ENCODE measurements at places on chromosomes 11 and 22.

GRCh38 chr11:19868871-19869270, 156.2 kb downstream of the NAV2 start:
- DNase-seq, result no peak

DNA sequence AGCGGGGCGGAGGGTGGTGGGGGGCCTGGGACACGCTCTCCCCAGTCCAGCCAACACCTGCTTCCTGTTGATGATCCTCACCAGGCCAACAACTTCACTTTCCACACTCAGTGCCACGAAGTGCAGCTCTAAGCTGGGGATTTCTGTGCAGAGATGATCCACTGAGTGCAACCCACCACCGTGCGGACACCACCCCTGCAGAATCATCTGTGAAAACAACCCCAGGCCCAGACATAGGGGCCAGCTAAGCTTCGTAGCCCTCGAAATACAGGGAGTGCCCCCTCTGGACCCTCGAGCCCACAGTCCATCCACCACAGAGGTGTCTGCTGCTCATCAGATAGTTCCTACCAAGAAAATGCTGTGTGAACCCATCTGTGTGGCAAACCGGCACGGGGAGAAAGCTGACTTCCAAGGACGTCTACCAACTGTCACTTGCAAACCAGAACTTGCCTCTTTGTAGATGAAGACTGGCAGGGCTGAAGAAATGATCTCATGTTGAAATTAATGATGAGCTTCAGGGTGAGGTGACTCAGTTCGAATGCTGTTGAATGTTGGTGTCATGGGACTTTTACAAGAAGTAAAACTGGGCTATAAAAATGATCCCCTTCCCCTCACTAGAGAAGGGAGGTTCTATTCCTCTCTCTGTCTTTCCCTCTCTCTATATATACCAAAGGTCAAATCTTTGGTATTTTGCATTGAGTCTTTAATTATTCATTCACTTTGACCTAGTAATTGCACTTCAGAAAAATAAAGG, 73.4 kb downstream of the MYEOV start:
- no peak for DNase-seq

DNA sequence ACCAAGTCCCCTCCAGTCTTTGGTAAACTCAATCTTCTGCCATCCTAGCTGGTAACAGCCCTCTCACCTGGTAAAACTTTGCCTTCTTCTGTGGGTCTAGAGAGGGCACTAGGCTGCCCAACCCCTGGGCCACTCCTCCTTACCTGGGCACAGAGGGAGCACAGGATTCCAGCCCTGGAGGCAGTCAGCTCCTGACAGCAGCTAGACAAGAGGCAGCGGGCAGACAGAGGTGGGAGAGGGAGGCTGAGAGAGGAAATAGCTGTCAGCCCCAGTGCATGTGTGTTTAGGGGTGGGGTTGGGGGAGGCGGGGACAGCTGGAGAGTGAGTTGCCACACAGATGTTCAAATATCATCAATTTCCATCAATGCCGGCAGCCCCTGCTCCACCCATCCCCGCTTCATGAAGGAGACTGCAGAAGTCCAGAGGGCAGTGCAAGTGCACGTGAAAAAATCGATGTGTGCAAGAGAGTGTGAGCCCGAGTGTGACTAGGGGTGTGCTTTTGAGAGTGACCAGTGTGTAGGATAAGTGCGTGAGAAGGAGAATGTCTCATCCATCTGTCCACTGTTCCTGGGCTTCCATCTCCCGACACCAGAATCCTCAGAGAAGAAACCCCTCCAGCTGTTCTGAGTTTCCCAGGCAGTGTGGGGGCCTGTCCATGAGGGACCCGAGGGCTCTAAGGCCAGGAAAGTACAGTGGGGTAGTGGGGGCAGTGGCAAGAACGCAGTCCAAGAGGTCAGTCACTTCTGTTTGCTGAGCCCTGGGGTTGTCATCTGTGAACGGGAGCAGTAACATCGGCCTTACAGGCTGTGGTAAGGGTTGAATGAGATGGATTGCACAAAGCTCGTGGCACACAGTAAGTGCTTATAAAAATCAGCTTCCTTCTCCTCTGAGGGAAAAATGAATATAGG, at the start of gene PTGDR2:
Gene PTGDR2 (minus strand): TSS at position 225 of the 908 bp plus-strand sequence. CDS start 2,228 bp downstream, outside the sequence.
- no peak for DNase-seq

- no peak for DNase-seq
Observed at GRCh38 chr11:66032957-66033735, 6.9 kb upstream of the CATSPER1 start.

- no peak for DNase-seq
Observed at GRCh38 chr11:1127664-1128162, 30.0 kb upstream of the MUC5AC start.

- no peak for DNase-seq
Observed at GRCh38 chr11:2547806-2548205, 103.0 kb downstream of the KCNQ1 start.

DNA sequence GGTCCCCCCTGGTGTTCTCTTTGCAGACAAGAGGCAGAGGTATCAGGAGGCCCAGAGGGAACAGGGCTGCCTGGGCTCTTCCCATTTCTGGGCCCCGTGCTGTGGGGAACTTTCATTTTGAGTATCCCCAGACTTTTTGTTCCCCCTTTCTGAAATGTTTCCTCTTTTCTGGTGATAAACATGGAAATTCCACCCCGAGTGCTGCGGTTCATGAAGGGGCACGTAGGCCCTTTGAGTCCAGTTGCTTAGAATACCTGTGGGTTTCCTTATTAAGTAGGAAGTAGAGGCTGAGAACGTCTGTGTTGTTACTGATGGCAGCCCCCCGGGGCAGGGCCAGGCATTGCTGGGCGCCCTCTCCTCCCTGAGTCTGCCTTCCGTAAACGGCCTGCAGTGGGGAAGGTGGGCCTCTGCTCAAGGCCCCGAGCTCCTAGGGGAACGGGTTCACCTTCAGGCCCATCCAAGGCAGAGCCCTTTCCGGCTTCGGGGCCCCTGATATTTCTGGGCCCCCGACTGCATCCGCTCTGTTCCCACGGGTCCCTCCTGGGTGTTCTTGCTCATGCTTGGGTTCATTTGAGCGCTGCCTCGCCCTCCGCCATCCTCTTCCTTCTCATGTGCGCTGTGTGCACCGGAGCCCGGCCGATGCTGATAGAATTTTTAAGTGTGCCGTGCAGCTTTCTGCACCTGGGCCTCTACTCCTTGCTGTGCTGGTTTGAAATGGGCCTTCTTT, 12.0 kb downstream of the TBC1D22A start:
- no peak for DNase-seq

GRCh38 chr22:38104084-38104483, 6.4 kb downstream of the BAIAP2L2 start:
- DNase-seq, result no peak

DNA sequence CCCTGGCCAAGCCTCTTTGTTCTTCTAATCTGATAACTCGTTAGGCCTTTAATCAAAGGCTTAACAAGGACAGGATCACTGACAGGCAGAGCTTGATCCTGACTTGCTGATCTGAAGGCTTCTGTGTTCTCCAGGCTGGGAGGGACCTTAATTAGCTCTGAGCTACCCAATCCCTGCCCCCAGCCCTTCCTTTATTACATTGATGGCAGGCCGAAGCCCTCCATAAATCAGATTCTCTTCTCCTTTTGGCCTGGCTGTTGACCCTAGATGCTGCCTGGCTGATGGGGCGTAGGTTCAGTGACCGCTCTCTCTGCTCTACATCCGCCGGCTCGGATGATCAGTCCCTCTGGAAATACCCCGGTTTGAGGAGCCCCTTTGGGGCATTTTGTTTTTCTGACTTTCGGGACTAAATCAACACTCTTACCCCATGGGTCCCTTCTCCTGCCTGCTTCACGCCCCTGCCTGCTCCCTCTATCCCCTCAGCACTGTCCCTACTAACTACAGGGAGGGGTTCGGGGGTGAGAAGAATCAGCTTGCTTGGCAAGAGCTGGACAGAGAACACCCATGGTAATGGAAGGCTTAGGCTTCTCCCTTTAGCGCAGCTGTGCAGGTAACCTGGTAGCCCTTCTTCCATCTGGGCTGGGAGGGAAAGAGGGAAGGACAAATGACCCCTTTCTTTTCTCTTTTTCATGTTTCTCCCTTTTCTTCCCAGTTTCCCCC, 10.0 kb upstream of the RRM1 start:
- DNase-seq, result no peak

DNA sequence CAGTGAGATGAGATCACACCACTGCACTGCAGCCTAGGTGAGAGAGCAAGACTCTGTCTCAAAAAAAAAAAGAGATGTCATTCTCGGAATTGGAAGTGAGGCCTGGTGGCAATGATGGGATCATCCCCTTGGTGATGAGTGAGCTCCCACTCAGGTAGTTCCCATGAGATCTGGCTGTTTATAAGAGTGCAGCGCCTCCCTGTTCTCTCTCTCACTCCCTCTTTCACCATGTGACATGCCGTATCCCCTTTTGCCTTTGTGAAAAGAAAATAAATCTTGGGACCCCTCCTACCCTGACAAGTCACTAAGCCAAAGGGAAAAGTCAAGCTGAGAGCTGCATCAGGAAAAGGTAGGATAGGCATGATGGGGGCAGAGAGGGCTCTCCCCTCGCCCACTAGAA, 28.8 kb downstream of the ZNF70 start:
- no peak for DNase-seq

- DNase-seq, result no peak
Observed at GRCh38 chr22:48858121-48858520, 969.6 kb downstream of the BRD1 start.

DNA sequence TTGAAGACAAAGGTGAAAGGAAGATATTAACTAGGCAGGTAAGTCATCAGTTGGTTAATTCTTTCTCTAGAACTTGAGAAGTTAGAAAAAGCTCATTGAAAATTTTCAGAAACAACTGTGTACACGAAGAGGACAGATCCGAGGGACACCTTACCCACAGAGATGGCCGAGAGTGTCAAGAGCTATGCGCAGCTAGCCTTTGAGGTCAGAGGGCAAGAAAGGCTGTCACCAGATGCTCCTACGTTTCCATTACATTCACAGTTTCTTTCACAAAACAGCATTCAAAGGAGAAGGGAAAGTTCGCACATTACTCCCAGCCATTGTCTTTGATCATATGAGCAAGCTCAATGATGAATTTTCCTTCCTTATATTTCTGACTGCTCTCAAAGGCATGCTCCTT, 34.8 kb downstream of the YPEL1 start:
- no peak for DNase-seq

GRCh38 chr11:102704841-102705240, 728 bp downstream of the MMP27 start:
- DNase-seq, result no peak

GRCh38 chr11:47553406-47553743, 443 bp upstream of the CELF1 start:
- DNase-seq, result no peak

- no peak for DNase-seq
Observed at GRCh38 chr22:40076702-40077645, 82.2 kb downstream of the FAM83F start.

- no peak for DNase-seq
Observed at GRCh38 chr22:31046539-31047226, 34.4 kb upstream of the SMTN start.

DNA sequence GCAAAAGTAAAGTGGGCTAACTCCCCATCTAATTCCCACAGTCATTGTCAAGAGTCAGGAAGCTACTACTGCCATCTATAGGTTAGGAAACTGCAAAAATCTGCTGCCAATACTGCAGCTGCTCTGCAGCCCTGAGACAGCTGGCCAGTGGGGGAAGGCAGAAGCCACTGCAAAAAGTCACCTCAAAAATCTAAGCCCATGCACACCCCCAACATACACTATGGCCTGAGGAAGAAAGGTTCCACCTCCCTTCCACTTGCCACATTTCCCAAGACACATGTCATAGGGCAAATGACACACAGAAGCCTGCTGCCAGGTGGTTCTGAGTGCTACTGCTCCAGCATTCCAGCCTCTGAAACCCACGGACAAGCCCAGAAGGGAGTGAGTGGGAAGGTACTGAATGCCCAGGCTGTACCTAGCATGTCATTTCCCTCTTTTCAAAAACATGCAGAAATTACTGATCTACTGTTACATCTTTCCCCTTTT, 36.9 kb downstream of the DGCR2 start:
- DNase-seq, result no peak

- DNase-seq, result no peak
Observed at GRCh38 chr11:35992548-35992947, 48.7 kb downstream of the LDLRAD3 start.

- DNase-seq, result no peak
Observed at GRCh38 chr11:59292611-59293010, 66.1 kb upstream of the OR5AN1 start.

GRCh38 chr11:67062526-67063373, 6.1 kb downstream of the RHOD start:
- no peak for DNase-seq

DNA sequence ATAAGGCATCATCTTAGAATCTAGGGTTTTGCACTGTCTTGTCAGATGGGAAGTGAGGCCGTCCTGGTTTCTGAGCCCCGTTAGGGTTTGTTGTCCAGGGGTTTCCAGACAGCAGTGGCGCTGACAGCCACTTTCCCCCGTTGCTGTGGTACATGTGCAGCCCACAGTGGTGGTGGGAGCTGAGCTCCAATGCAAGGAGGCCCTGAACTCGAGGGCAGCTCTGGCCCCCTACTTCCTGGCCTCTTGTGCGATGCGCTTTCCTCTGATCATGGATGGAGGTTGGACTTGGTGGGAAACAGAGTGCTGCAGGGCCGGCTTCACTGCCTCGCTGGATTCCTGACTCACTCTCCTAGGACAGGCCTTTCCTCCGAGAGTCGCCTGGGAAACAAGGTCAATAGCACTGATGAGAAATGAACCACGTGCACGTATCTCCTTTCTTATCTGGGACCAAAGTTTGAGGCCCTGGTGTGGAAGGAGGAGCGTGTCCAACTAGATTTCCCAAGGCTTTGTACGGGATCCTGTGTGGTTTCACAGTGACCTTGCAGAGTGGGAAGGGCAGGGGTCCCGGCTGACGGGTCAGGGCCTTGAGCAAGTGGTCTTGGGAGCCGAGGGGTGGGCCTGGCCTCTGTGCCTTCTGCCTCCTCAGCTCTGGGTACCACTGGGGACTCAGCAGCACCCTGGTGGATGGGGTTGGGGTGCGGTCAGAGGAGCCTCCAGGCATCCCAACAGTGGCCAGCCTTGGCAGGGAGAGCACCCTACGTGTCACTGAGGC, 3.7 kb downstream of the PHRF1 start:
- no peak for DNase-seq

GRCh38 chr11:75199412-75199955, 41.1 kb upstream of the TPBGL start:
- no peak for DNase-seq

- DNase-seq, result no peak
Observed at GRCh38 chr11:46834821-46835220, 11.3 kb downstream of the CKAP5 start.

GRCh38 chr11:30109774-30110173, 92.9 kb upstream of the KCNA4 start:
- DNase-seq, result no peak

- DNase-seq, result no peak
Observed at GRCh38 chr22:49040754-49041467, 786.8 kb downstream of the BRD1 start.

- no peak for DNase-seq
Observed at GRCh38 chr11:119493712-119494111, 70.7 kb upstream of the THY1 start.

- no peak for DNase-seq
Observed at GRCh38 chr11:113991170-113991569, 16.3 kb downstream of the HTR3A start.
